ENCODE measurements at places on chromosomes 16 and 17.

- DNase-seq = no peak
These were observed 19.8 kb downstream of the RGS9 start for GRCh38 chr17:65156835-65157565.

GRCh38 chr16:22355487-22355908 lies 18.9 kb downstream of the CDR2 start:
- DNase-seq = no peak

DNA sequence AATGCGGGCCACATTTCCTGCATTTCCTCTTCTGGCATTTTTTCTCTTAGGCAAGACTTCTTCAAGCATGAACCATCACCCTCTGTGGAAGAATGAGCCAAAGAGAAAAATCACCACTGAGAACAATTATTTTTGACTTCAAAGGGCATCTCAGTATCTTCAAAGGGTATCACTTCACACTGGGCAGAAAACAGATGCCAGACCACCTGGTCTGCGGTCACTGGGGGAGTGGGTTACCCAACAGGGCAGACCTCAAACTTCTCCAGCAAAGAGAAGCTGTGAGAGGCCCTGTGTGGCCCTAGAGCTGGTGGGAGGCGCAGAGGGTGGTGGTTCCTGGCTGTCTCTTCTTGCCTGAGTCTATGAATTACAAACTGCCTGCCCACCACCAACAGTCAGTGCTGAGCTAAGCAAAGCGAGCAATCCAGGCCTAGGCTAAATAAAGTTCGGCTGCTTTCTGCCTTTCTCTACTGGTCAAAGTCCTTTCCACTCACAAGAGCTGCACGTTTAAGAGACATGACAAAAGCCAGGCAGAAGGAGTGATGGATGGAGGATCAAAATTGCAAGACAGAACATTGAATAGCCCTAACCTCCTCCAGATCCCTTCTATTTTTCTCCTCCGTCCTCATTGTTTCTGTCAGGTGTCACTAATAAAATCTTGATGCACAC lies 602.7 kb upstream of the CDH5 start:
- DNase-seq = no peak

GRCh38 chr16:7343243-7343642 lies 10.6 kb downstream of the RBFOX1 start:
- DNase-seq = no peak

- no peak for DNase-seq
These were observed 180.8 kb downstream of the XYLT1 start for GRCh38 chr16:17289674-17290635.

- DNase-seq = no peak
These were observed 11.5 kb upstream of the BPTF start for GRCh38 chr17:67813803-67814180.

GRCh38 chr17:50559674-50560184 lies 786 bp upstream of the CACNA1G start:
- no peak for DNase-seq

DNA sequence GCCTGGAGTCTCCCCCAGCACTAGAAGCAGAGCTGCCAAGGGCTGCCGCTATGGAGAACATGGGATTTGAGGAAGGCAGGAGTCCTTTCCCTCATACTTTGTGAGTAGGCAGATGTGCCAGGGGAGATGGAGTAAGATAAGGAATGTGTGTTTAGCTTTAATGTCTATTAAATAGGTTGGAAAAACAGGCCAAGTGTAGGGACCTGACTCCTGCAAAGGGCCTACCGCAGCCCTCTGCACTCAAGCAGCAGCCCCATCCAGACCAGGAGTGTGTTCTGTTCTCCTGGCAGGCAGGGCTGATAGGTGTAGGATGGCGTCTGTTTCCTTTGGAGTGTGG lies 1.8 kb upstream of the MIF4GD start:
- no peak for DNase-seq

DNA sequence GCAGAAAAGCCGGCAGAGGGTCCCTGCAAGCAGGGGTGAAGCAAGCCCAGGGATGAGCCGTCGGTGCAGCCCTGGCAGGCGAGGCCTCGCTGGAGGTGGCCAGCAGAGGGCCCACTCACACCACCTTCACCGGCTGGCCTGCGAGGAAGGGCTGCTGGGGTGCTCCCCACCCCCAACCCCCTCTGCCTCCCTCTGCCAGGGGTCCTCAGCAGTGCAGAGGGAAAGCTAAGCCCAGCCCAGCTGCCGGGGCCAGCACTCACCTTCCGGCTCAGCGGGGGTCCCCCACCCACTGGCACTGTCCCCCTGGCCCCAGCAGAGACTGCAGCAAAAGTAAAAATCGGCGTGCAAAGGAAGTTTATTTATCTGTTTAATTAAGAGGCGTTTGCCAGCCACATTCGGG lies 113.4 kb downstream of the ENGASE start:
- DNase-seq = no peak

DNA sequence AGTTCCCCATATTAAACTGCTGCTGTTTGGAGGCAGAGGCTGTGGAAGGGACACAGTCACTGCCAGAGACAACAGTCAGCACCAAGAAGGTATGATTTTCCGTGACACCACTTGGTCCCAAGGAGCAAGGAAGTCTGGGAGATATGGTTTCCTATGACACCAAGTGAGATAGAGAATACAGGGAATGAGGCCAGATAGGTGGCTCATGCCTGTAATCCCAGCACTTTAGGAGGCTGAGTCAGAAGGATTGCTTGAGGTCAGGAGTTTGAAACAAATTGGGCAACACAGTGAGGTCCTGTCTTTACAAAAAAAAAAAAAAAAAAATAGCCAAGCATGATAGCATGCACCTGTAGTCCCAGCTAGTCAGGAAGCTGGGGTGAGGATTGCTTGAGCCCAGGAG lies 90.8 kb downstream of the ABCC12 start:
- no peak for DNase-seq

DNA sequence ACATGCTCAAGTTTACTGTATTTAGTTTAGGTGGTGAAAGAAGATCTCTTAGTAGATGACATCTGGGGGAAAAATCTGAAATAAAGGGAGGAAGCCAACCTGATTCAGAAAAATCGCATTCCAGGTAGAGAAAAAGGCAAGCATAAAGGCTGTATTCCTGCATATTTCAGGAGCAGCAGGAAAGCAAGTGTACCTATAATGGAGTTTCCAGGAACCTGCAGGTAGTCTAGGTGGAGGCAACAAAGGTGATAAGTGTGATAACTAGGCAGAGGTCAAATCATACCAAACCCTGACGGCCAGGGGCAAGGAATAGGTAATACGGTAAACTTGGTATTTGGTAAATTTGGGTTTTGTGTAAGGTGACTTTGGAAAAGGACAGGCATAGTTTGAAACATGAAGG lies 132.8 kb upstream of the GOT2 start:
- no peak for DNase-seq

DNA sequence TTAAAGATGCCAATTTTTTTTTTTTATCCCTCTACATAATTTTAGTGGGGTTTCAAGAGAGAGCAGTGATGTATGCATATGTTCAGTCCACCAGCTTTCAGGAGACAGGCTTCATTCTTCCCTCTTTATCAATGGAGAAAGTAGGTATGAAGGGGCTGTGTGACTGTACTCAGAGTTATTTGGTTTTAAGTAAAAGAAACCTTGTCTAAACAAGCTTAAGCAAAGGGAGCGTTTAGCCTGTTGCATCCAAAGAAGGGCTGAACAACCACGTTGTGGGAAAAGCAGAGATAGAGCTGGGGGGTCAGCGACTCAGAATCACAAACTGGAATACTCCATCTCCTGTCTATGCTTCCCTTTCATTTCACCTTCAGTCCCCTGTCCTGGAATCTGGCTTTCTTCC lies 50.4 kb upstream of the HAS3 start:
- DNase-seq = no peak

DNA sequence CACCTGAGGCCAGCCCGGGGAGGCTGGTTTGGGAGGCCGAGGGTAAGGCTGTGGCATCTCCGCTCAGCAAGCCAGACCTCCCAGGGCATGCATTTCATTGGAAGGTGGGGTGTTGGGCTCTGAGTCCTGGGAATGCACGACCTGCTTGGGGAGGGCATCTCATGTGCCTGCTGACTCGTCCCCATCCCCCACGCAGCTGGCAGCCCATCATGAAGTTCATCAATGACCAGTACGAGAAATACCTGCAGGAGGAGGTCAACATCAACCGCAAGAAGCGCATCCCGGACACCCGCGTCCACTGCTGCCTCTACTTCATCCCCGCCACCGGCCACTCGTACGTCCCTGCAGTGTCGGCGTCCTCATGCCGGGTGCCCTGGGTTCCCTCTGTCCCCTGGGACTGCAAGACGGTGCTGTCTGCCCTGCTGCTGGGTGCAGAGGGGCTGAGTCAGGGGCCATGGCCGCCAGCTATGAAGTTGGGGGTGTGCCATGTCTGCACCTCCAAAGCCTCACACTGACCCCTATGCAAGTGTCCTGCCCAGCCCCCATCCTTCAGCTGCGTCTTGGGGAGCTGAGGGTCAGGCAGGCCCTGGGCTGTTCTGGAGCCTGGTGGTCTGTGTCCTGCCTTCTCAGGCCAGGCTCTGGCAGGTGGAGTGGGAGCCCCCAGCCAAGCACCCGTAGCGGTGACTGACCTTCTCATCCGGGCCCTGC lies 347.9 kb downstream of the SEC14L1 start:
- DNase-seq = no peak

- no peak for DNase-seq
These were observed 75.3 kb upstream of the TBC1D3K start for GRCh38 chr17:37848690-37849616.

DNA sequence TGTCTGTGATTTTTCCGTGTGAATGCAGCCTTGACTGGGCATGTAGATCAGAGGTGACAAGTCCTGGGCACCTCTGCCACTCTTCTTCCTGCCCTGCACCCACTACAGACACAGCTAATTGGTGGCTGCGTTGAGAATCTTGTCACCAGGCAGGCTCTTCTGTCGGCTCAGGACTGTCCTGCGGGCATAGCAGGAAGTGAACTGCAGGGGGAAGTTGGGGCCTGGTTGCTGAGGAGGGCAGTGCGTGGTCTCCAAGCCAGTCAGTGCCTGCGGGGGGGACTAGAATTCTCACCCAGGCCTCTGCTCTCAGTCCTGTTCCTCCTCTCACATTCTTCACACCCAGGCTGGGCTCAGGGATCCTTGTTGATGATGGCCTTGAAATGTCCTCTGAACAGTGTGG lies 50.5 kb downstream of the JPH3 start:
- no peak for DNase-seq

- no peak for DNase-seq
These were observed 10.6 kb downstream of the CA10 start for GRCh38 chr17:52147872-52148271.

- DNase-seq = no peak
These were observed 1.6 kb downstream of the HIC1 start for GRCh38 chr17:2056206-2057174.

All from prostate gland (tissue), 2 donors.